Fibroblast of mammary gland (primary cell): ENCODE measurements at places on chromosomes 6 and 20.

DNA sequence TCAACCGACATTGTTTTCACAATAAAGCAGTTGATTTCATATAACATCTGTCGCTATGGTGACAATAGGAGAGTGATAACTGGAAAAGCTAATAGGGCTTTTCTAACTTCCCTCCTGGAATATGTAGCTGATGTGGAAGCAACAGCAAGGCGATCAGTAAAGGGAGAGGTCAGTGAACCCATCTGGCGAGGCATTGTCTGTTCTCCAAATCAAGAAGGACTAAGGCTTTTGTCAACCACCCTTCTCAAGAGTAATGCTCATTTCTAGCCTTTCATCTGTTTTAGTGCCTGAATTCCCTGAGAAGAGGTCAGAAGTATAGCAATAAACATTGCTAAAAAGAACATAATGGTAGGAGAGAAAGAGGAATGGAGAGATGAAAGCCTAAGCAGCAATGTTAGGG, 201.3 kb downstream of the AKAP7 start:
- DNase-seq: no peak

DNA sequence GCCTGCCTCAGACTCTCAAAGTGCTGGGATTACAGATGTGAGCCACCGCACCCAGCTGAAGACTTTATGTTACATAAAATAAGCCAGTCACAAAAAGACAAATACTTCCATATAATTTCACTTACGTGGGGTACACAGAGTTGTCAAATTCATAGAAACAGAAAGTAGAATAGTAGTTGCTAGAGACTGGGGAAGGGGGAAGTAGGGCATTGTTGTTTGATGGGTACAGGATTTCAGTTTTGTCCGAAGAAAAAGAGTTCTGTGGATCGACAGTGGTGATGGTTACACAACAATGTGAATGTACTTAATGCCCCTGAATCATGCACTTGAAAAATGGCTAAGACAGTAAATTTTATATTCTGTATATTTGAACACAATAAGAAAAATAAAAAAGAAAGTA, 41.6 kb upstream of the ANKEF1 start:
- no peak for DNase-seq

GRCh38 chr6:42250274-42250931, 32.7 kb upstream of the MRPS10 start:
- no peak for DNase-seq

- peak; percentile 24 for DNase-seq
Measured at GRCh38 chr6:15735567-15736265, 72.9 kb upstream of the DTNBP1 start.

DNA sequence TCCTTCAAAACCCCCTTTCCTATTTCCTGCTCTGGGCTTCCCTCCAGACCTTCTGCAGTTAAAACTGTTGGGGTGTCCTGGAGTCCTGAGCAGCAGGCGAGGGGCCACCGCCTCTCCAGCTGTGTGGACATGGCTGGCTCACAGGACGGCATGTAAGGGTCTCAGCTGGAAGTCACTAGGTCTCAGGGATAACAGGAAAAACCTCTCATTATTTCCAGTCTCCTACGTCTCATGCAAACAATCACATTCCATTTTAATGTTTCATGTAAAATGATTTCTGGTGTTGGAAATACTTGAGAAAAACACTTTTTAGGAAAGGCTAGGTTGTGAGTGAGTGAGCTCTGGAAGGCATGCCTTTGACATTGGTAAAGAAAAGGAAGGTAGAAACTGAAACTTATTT, 158.7 kb downstream of the SCML4 start:
- DNase-seq: peak; percentile 44

DNA sequence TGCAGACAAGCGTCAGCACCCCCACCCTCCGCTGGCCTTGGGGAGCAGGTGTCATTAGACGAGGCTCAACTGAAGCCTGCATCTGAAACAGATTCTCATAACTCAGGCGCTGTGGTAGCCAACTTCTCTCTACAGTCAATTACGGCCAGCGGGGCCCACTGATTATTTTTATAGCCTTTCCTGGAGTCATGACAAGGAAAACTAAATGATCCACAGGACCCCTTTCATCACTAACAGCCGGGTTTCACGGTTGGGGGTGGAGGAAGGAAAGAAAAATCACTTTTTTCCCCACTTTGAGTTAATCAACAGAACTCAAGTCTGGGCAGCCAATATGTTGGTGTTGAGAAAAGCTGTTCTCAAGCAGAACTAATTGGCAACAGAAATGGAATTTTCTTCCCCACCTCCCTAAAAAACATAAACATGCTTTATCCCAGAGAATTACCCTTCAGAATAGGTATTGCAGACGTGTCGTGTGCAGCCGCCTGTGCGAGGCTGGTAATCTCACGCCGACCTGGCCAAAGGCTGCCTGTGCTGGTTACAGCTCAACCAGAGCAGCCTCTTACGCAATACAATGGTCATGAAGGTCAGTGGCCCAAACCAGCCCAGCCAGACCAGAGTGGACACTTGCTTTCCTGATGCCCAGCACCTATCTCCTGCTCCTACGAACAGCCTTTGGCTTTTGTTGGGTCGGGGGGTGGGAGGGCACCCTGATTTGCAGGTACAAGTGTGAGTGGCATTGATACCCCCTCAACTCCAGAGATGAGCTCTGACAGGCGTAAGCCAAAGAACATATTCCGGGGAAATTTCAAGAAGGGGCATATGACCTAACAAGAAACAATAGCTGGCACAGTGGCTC, 11.0 kb downstream of the RIPOR3 start:
- DNase-seq: peak; percentile 67

DNA sequence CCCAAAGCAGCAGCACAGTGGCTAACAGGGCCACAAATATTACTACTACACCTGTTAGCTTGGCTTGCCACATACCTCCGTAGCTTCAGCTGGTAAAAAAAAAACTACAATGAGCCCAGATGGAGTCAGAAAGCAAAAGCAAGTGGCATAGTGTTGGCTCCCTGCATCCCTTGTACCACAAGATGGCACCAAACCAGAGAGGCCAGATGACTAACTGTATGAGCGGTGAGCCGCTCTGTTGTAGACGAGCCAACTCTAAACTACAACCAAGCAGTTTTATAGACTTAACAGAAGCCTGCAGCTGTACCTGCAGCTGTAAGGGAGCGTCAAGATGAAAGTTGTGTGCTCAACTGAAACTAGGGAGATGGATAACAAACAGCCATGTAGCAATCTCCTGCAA, 84.5 kb upstream of the MCHR2 start:
- DNase-seq: peak; percentile 41

DNA sequence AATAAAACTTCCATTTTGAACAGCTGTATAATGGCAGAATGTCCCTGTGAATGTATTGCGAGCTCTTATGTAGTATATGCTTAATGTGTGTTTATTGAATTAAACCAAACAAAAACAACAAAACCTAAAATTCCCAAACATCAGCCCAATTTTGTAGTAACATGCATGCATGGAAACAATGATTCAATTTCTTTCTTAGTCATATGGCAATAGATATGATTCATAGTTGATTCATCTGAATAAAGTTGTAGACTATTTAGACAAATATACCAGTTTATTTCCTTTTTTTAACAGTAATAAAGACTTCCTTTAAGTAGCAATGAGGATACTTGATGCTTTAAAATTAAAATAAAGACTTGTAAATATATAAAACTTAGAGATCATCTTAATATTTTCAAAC, 670.6 kb downstream of the CD109 start:
- DNase-seq: peak; percentile 66

GRCh38 chr6:98292810-98293209, 541.6 kb upstream of the POU3F2 start:
- DNase-seq: no peak

GRCh38 chr20:17875981-17876385, 92.6 kb downstream of the SNX5 start:
- peak; percentile 26 for DNase-seq

DNA sequence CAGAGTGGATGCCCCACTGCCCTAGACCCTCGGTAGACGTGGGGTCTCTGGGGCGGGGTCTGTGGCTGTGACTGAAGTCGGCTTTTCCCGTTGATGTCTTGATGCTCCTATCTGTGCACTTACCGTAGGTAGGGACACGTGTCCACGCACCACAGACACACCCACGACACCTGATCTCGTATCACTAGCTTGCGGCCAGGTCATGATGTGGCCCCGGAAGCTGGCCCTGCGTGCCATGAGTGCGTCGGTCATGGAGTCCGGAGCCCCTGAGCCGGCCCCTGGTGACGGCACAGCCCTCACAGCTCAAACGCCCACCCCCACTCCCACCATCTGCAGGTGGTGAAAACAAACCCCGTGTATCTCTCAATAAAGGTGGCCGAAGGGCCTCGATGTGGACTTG, 33.9 kb upstream of the MRGBP start:
- no peak for DNase-seq

DNA sequence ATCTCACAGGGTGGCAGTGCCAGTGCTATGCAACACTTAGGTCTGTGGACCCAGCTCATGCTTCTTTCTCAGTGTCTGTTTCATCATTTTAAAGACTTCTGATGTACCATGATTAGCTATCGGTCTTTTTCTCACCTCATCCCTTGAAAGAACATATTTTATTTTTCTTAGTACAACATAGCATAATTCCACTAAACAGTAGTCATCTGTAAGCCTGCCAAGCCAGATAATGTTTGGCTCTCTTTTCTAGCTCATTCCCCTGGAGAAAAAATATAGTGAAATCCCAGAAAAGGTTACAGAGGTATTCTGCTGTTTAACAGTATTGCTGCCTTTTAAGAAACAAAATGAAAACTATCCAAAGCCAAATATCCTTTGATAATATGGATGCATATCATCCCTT, 177.0 kb upstream of the MMS22L start:
- no peak for DNase-seq

DNA sequence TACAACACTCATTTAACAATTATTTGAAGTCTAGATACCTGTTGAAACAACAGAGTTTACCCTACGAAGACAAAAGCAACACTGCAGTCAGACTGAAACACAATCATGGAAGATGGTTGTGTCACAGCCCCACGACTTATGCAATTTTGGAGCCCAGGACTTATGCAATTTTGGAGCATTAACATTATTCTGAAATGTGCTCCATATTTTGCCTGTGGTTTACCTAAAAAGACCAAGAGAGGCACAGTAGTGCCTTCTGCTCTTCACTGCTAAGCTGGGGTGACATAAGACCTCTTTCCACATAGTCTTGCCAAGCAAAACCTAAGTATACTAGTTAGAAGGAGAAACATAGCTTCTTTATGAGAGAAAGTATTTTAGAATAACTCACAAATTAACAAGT, 216.5 kb downstream of the PTPRK start:
- peak; percentile 2 for DNase-seq
